ENCODE measurements at places on chromosomes 7 and 10. TPM values are rescaled to one million over a fixed set of nuclear protein-coding genes. Genes with fewer than 3 reads are reported as not detected.
A peak's percentile ranks its signal among the peaks of the same experiment; 100 is the strongest.

DNA sequence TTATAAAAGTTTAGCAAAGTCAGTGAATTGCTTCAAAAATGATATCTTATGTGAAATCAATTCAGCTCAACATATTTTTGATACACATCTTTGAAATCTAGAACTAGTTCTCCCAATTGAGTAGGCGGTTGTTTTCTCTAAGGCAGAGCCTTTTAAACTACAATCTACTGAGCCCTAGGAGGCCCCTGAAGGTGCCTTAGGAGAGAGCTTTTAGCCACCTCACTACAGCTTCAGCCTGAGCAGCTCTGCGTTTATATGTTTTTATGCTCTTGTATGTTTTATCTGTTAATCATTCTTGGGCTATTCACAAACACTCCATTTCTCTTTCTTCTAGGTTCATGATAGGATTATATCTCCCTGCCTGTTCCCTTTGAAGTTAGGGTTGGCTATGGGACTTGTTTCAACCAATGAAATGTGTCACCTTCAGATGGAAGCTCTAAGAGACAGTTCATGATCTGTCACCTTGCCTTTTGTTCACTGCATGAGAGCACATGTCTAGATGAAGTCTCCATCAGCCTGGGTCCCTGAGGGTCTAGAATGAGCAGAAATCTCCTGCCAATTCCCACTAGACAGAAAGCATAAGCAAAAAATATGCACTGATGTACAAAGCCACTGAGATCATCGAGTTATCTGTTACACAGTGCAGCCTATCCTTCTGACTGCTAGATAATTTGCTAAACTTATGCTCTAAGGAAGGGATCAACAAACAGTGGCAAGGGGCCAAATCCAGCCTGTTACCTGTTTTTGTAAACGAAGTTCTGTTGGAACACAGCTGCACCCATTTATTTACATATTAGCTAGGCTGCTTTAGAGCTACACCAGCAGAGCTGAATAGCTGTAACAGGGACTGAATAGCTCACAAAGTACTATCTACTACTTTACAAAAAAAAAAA, 128.5 kb upstream of the CDK1 start:
- no peak for DNase-seq

CD36 gene
- total RNA-seq: 148 TPM

- DNase-seq: peak; percentile 78
Observed at GRCh38 chr10:111204838-111205237, 128.0 kb downstream of the ADRA2A start.

DNA sequence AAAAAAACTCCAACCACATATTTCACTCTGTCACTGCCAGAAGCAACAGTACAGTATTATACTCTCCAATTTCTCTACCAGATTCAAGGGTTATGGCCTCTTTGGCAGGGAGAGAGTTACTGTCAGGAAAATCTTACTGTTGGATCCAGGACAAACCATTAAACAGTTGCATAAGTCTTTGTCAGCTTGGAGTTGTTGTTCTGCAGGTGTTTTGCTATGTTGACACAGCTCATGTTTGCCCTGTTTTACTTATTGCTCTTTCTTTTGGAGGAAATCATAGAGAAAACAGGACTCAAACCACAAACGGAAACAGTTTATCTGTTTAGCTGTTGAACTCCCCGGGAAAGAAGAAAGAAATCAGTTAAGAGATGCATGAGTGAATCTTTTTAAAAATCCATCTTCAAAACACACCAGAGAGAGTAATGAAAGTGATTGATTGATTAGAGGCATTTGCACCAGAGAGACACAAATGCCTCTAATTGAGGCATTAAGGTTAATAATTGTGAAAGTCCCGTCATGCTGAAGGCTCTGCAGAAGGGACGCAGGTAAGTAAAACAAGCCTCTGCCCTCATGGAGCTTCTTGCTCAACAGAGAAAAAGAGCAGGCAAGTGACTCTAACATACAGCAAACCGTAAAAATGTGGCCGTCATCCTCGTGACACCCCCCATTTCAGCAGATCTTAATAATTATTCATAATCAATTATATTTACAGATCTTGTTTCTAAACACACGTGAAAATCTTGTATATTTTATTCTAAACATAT, 38.7 kb upstream of the ARHGAP21 start:
- no peak for DNase-seq

DNA sequence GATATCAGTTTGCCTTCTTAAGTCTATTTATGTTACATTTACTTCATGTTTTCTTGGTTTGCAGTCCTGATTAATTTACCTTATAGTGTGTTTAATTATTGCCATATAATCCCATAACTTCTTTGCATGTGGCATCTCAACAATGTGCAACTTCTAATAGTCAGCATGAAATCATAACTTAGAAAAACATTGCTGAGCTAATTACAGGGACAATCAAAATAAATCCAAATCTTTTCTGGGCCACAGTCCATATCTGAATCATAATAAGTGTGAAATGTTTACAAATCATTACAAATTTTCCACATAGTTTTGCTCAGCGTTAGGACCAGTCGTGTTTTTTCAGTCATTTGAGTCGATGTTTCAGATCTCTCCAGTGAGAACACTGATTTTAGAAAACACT, 29.1 kb upstream of the CABCOCO1 start:
- no peak for DNase-seq
